ENCODE measurements at places on chromosomes 13 and 19. TPM values are rescaled to one million over a fixed set of nuclear protein-coding genes. Genes with fewer than 3 reads are reported as not detected.

ZNF69 gene
- total RNA-seq, result 4.7 TPM

PSG2 gene
- not detected for total RNA-seq

HIF3A gene
- 1.1 TPM for total RNA-seq

PDE4A gene
- total RNA-seq, result 2.4 TPM

DDX39A gene
- 78.5 TPM for total RNA-seq

PRDX2 gene
- 208 TPM for total RNA-seq

TYROBP gene
- total RNA-seq, result not detected

ZNF776 gene
- 14.5 TPM for total RNA-seq

VWA8 gene
- 20.9 TPM for total RNA-seq

KLK4 gene
- not detected for total RNA-seq

TEAD2 gene
- total RNA-seq, result 13.7 TPM

MBD3L2 gene
- total RNA-seq, result not detected

C13orf42 gene
- total RNA-seq, result not detected

GJB2 gene
- 0.06 TPM for total RNA-seq

DAND5 gene
- total RNA-seq, result 0.13 TPM

EFNA2 gene
- total RNA-seq, result not detected

OR7A5 gene
- total RNA-seq, result not detected

DIRAS1 gene
- 0.66 TPM for total RNA-seq

ATXN8OS gene
- not detected for total RNA-seq

TPTE2 gene
- not detected for total RNA-seq

YJU2 gene
- total RNA-seq, result 16.2 TPM

DENND1C gene
- not detected for total RNA-seq

NLRP12 gene
- under 0.01 TPM for total RNA-seq

OLFM2 gene
- total RNA-seq, result 0.19 TPM

COX7A1 gene
- total RNA-seq, result 79.4 TPM

EPSTI1 gene
- total RNA-seq, result 1.9 TPM

BEST2 gene
- total RNA-seq, result not detected

PRR12 gene
- total RNA-seq, result 2.1 TPM

PTGER1 gene
- total RNA-seq, result 15.5 TPM

SYDE1 gene
- total RNA-seq, result 19.3 TPM

DMRTC2 gene
- not detected for total RNA-seq

SPC24 gene
- 69.1 TPM for total RNA-seq

GNA15 gene
- 0.19 TPM for total RNA-seq

IZUMO2 gene
- not detected for total RNA-seq

KRTDAP gene
- not detected for total RNA-seq

NKPD1 gene
- total RNA-seq, result 0.06 TPM

NMRK2 gene
- total RNA-seq, result not detected

GPR12 gene
- not detected for total RNA-seq

KCNN1 gene
- total RNA-seq, result not detected

SIGLECL1 gene
- total RNA-seq, result not detected

NLRP4 gene
- not detected for total RNA-seq

SYNE4 gene
- 0.25 TPM for total RNA-seq

CATSPERD gene
- not detected for total RNA-seq

RASGRP4 gene
- total RNA-seq, result not detected

TEX29 gene
- 0.12 TPM for total RNA-seq

CBY2 gene
- total RNA-seq, result not detected

COL4A1 gene
- total RNA-seq, result 295 TPM

CCL25 gene
- total RNA-seq, result not detected

ELF1 gene
- total RNA-seq, result 30.9 TPM

Measured in aortic smooth muscle cell (primary cell).